ENCODE measurements at places on chromosomes 7 and 10.

DNA sequence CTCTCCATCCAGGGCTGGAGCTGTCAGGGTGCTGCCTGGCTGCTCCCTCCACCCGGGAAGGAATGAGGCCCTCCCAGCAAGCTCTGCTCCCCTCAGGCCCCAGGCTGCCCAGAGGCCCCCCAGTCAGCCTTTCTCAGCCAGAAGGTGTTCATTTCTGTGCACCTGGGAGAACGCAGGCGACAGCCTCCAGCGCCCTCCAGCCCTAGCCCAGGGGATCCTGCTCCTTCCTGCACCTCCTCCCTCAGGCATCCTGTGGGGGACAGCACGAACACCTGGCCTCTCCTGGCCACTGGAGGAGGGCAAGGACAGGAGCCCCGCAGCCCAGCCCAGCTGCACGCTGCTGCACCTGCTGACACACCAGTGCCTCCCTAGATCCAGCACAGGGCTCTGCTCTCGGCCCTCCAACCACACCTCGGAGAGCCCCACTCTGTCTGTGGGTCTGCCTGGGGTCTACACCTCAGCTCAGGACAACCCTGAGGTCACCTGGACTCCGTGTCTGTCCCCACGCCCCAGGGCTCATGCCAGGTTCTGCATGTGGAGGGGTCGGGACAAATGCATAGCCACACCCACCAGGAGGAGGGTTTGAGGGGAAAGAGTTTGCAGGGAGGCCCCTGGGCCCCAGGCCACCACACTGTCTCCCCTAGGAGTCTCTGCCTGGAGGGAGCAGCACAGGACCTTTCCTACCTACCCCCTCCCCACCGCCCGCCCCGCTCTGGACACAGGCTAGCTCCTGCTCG is 7.4 kb upstream of the PWWP2B start:
- no peak for ATAC-seq

GRCh38 chr7:131819891-131820290 is 263.5 kb upstream of the PODXL start:
- no peak for ATAC-seq

DNA sequence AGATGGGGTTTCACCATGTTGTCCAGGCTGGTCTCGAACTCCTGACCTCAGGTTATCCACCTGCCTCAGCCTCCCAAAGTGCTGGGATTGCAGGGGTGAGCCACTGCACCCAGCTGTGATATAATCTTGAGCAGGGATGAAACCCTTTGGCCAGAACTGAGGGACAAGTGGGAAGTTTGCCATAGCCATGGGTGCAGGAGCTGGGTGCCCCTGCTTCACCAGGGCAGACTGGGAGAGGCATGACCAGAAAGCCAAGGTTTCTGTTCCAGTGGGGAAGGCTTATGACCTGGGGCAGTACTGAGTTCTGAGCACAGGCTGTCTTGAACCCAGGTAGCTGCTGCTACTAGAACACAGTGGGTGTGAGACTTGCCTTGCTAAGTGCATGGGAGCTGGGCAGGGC is 40.5 kb upstream of the CDK13 start:
- ATAC-seq, result no peak

DNA sequence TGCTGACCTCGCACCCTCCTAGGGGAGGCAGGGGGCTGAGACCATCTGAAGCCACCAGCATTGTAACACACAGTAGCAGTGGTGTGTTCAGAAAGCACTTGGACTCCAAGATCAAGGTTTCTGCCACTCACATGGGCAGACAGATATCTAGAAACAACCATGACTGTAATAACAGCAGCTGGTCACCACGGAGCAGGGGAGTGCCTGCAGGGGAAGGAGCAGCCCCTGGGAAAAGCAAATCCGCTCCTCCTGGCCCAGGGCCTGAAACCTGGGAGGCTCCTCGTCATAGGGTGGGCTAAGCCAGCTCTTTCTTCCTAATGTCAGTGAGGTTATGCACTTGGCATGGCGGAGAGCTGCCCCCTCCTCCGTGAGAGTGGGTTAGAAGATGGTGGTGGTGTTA is 118.4 kb upstream of the INSYN2A start:
- no peak for ATAC-seq

GRCh38 chr7:13751766-13752165 is 237.7 kb downstream of the ETV1 start:
- ATAC-seq, result no peak

DNA sequence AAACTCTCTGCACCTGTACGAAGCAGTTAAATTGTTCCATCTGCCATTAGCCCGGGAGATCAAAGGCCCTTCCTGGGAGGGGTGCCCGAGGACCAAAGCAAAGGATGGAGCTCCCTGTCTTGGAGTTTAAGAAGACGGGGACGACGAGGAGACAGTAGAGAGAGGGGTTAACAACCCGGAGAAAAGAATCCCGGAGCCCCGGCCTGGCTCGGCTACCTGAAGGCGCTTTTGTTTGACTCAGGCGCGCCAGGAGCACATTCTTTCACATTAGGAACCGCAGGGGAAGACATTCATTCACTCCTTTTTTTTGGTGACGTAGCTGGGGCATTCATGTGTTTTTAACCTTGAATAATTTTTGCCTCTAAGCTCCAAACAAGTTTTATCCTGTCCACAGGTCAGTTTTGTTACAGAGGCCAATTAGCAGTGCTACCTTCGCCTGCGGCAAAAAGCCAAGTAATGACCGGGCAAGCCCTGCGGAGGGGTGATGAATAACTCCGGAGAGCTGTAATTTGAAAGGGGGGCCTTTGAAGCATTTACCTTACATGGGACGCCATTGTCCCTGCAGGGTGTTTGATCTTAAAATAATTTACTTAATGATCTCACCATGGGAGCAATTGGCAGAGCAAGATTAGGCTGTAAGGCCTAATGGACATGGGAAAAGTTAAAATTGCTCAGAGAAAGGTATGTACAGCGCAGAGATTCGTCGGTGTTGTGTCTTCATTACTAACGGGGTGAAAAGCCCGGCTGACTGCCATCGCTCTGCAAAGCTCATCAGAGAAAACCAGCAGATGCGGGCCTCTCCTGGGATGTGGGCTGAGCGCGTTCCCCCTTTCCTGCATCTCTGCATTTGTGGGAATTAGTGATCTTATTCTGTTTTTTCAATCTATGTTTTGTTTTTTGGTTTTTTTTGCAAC is 258.0 kb upstream of the SP4 start:
- no peak for ATAC-seq

DNA sequence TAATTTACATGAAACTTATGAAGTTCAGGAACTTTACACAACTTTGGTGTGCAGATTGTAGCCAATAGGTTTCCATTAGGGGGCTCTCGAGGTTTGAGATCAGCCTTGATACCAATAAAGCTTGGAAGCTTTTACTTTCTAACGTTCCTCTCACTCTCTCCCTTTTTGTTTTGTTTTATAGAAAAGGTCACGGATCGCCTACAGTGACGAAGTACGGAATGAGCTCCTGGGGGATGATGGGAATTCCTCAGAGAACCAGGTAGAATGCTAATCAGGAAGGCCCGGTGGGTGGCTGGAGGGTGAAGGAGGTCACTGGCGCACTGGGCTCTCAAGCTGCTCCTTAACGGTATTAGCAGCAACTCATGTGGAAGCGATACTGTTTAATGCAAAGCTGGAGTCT is 79.9 kb downstream of the VTI1A start:
- ATAC-seq, result no peak
